ENCODE measurements at places on chromosomes 3 and 15.
A peak's percentile ranks its signal among the peaks of the same experiment; 100 is the strongest.

GRCh38 chr3:23944861-23945662 lies at the start of gene NR1D2:
NR1D2 (plus strand) TSS chr3:23945286; CDS start chr3:23945579, 293 bp downstream.
- peak; percentile 88 for DNase-seq

DNA sequence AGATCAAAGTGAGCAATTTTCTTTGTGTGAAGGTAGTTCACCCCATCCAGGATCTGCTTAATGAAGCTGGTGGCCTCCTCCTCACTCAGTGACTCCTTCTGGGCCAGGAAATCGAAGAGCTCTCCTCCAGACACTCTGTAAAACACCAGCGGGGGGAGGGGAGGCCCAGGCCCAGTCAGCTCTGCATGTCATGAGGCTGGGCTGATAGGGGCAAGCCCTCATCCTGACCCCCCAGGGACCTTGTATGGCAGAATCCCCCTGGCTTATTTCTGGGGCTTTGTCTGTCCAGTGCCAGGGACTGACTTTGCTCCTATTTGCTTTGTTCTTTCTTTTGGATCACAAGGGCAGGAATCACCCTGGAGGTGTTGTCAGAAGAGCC lies 74.9 kb downstream of the DAPK2 start:
- DNase-seq: no peak

- no peak for DNase-seq
These were observed 1.0 kb downstream of the LRCH3 start for GRCh38 chr3:197791892-197792647.

DNA sequence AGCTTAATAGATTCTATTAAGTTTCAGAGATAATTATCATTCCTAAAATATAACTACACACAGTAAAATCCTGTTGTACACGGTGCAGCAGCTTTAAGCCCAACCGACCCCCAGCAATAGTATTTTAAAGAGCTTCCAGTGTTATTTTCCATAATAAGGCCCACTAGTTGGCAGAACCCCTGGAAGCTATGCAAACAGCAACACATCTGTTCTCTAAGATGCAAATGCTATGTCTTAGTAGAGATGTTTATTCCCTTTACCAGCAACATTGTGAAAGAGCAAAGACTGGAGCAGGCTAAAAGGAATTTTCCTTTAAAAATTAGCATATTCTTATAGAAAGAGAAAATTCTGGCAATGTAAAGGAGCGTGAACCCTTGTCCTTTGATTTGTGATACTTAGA lies 819.7 kb upstream of the ALCAM start:
- DNase-seq: no peak

DNA sequence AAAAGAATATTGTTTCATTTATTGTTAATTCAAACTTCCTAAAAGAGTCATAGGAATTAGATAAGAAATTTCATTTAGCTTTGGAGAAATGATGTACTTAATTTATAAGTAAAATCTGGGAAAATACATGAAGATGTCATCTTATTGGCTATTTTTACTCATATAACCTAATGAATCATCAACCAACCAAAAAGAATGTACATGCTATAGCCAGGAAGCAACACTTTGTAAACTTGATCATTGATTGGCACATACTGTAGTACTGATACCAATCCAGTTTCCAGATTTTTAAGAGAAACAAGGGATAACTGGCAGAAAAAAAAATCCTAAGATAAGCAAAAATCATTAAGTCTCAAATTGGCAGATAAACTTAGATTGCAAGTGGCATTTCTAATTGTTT lies 207.9 kb upstream of the CDIN1 start:
- no peak for DNase-seq

DNA sequence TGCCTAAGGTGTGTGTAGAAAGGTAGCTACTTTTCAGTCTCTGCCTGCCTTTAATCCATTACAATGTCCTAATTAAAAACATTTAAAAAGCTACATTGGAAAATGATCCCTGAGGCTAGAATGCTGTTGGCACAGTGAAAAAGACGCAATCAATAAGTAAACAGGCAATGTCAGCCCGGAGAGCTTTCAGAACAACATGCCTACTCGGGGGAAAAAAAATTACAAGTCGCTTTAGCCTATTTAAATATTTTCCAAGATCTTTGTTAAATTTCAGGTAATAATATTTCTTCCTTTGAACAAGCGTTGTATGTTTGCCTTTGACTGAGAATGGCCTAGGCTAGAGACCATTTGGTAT lies 46.6 kb upstream of the CD47 start:
- DNase-seq: no peak

DNA sequence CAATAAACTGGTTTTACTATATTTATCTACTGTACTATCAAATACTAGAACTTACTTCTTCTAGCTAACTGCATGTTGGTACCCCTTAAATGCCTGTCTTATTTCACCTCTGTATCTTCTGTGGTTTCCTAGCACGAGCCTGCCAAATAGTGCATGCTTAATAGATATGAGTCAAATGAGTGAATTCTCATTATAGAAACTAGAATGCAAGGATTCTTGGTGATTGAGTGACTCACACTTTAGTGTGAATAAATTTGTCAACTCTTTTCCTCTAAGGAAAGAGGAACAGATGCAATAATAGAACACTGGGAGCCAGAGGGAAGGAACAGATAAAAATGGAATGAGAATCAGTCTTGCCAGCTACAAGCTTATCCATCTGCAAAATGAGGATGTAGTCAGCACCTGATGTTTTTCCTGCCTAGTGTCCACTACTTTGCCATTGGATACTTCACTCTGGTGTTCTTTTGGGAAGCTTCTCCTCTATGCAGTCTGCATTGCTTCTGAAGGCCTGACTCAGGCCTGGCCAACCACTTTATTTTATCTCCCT lies 189.1 kb upstream of the CADPS start:
- no peak for DNase-seq

DNA sequence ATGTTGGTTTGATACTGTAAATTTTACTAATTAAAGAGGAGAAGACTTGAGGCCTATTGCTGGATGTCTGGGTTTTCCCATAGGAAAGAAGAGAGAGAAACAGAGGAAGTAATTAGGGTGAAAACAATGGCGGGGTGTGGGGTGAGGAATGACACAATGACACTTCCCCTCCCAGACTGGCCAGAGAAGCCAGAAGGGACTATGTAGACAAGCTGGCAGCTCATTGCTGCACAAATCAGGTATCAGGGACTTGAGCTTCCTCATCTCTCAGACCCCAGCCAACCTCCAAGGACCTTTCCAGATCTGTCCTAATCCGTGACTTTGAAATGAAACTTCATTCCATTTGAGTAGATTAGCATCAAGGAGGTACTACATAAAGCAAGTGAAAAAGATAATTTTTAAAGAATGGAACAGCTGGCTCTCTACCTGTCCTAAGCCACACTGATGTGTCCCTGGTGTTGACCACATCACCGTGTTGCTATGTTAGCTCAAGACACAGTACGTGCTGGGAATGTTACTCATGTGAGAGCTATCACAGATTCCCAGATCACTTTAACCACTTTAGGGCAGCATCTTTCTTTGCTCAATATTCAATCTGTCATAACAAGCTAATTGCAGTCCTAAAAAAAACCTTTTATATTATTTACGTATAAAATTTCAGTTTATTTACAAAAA lies 22.2 kb downstream of the TMEM212 start:
- no peak for DNase-seq

GRCh38 chr3:1456781-1457311 lies 364.0 kb downstream of the CNTN6 start:
- DNase-seq: no peak

Measured in left forelimb (tissue), 1 donor.